Coronary artery (tissue), 2 donors: ENCODE measurements at places on chromosomes 1 and 21.

GRCh38 chr1:204041232-204041767 lies 31.6 kb upstream of the SOX13 start:
- DNase-seq = no peak

GRCh38 chr1:12172042-12172851 lies 5.5 kb downstream of the TNFRSF1B start:
- no peak for DNase-seq

- no peak for DNase-seq
Observed at GRCh38 chr21:35643176-35643575, 417.1 kb downstream of the SETD4 start.

DNA sequence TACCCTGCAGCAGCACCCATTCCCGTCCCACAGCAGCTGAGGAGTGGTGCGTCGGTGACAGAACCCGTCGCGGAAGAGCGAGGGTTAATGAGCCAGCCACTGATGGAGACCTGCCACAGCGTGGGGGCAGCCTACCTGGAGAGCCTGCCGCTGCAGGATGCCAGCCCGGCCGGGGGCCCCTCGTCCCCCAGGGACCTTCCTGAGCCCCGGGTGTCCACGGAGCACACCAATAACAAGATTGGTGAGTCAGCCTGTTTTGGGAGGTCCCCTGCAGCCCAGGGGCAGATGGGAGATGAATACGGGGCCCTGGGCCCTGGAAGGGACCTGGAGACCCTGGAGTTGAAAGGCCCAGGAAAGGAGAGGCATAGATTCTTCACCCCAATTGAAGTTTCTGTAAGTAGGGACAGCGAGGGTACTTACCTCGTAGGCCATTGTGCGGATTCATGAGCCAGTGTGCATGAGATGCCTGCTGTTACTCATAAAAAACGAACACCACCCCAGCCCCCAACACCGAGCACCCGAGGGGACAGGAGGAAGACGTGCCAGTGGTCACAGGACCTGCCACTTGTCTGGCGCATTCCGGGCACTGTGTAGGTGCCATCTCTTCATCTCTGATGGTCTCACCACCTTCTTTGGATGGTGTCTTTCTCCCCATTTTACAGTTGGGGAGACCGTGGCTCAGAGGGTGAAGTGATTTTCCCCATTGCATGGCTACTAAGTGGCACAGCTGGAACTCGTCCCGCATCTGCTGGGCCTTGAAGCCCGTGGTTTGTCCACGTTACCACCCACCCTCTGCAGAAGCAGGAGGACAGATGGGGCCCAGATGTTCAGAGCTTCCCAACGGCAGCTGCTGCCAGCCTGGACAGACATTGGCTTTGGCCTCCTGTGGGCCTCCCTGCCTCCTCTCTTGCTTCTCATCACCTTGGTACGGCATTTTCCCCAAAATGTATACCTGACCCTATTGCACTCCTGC lies 28.3 kb upstream of the TNFRSF1B start:
- peak; percentile 68 for DNase-seq

GRCh38 chr1:57013522-57013921 lies 47.7 kb upstream of the C8B start:
- DNase-seq = no peak

- no peak for DNase-seq
Observed at GRCh38 chr1:153774026-153774595, 1.1 kb upstream of the SLC27A3 start.

DNA sequence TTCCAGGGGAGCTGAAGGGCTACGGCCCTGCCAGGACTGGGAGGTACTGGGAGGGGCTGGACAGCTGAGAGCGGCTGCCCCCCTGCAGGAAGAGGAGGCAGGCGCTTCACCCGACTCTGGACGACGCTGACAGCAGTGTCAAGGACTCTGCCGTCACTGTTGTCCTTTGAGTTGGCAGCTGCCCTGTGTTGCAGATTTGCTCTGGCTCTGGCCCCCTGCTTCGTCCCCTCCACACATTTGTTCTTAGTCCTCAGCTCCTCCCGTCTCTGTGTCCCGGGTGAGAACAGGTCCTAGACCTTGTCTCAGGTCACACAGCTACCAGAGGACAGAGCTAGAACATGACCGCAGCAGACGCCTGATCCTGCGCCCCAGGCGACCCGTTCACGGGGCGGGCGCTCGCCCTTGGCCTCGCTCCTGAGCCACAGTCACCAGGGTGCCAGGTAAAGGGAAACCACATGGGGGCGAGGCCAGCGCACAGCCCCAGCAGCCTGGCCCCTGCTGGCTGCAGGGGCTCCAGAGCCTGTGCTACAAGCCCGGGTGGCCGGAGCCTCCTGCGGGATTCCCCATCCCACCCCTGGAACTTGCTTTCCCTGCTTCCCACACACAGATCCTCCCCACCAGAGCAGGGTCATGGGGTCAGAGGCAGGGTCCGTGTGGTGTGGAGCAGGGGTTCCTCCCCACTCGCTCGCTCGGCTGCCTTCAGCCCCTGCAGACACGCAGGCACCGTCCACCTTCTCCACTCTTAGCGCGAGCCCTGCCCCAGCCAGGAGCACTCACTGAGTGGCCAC lies 10.7 kb upstream of the NPHP4 start:
- DNase-seq = no peak

DNA sequence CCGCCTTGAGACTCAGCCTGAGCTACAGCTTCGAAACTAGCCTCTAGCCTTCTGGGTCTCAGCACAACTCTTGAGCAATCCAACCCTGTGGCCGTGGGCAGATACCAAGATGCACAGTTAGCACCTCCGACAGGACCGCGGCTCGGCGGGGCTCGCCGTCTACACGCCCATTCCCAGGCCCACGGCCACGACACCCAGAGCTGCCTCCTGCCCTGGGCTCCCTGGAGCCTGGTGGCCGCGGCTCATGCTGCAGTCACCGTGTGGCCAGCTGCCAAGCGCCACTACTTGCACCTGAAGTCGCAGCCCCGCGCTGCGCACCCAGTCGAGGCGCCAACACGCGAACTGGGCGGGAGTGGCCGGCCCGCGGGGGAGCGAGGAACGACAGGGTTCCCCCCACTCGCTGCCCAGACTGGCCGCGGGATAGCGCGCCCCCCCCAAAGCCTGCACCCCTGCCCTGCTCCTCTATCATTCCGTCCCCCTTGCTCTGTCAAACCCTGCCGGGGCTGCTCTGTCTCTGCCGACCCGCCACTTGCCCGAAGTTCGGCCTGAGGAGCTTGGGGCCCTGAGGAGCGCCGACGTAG lies 729 bp upstream of the CDCA8 start:
- DNase-seq = peak; percentile 76

DNA sequence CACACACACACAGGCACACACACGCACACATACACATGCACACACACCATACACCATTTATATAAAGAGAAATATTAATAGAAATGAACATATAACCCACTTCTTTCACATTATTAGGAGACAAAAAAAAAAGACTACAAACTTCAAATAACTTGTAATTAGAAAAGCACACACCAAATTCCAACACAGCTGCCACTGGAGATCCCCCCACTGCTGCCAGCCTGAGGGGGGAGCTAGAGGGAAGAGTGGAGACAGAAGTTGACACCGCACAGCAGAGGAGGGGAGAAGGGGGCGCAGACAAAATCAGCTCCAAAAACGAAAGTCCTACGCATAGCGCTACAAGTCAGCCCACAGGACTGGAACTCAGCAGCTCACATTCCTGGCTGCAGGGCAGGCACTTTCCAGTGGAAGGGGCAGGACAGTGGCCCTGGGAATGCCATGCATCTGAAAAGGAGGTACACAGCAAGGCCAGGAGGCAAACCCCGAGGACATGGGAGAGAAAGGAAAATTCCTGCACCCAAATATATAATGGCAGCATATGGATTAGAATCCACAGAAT lies 36.5 kb downstream of the LGALS8 start:
- no peak for DNase-seq

DNA sequence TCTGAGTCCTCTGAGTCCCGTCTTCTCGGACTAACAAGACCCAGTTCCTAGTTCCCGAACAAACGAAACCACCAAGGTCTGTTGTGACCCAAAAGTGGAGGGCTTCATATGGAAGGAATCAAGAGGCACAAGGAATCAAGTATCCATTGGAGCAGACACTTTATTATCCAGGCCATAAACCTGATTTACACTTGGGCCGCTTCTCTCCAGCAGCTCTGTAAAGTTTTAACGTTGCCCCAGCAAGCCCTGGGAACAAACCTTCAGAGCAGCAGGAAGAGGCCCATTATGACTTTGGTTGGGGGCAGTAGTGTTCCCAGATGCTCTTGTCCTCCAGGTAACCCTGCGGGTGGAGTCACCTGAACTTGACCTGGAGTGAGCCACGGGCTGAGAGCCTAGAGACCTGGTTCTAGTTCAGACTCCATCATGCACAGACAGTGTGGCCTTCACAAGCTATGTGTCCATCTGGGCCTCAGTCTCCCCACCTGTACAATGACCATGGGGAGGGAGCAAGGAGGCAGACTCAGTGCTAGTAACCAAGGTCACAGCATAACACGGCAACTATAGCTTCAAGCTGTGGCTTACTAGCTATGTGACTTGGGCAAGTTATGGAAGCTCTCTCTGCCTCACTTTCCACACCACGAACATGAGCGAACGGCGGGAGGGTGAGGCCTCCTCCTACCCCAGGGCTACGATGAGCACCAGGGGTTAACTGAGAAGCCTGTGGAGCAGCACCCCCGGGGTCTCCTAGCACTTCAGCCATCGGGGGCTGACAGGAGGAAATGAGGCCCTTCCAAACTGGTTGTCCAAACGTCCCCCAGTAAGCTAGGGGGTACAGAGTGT lies 95.7 kb downstream of the GLIS1 start:
- DNase-seq = peak; percentile 36

DNA sequence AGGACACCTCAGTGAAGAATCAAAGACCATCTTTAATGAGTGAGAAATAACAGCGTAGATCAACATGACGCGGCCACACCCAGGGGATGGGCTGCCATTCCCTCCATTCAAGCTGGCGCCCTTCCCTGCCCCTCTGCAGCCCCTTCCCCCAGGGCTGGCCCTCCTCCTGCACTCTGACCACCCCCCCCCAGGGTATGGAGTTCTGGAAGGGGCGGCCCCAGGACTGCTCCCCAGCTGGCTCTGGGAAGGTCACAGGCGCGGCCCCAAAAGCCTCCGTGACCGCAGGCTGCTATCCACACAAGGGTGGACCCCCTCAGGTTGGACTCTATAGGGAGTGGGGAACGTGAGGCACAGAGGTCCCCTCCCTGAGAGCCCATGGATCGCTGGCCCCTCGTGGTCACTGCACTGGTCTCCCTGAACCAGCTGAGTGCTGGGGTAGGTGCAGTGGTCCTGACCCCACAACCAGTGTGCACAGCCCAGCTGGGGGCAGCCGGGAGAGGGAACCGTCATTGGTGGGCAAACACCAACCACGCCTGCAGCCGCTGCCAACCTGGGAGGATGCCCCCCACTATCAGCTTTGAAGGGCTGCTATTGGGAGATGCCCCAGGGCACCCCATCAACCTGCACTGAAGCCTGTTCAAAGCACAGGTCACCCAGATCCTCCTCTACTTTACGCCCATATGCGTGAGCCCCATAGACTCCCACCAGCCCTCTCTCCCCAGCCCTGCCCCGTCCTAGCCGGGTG lies 16.1 kb upstream of the GPR153 start:
- DNase-seq = no peak

- no peak for DNase-seq
Observed at GRCh38 chr1:170316270-170316669, 170.5 kb downstream of the NTMT2 start.

DNA sequence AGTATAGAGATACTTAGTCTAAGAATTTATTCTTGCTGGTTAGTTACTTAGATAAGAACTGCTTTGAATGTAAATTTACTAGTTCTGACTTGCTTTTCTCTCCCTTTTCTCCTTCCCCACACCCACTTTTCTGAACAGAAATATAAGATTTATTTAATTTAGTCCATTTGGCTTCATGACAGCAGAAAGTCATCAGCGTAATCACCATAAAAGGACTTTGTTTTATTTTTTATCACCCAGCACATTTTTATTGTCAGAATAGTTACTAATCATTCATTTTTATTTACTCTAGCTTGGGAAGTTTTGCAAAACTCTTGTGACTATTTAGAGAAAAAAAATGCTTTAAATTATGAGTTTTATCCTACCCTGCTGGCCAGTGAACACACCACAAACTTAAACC lies 197.2 kb downstream of the CHRM3 start:
- DNase-seq = no peak

GRCh38 chr1:5393603-5394002 lies 598.6 kb downstream of the NPHP4 start:
- DNase-seq = no peak

DNA sequence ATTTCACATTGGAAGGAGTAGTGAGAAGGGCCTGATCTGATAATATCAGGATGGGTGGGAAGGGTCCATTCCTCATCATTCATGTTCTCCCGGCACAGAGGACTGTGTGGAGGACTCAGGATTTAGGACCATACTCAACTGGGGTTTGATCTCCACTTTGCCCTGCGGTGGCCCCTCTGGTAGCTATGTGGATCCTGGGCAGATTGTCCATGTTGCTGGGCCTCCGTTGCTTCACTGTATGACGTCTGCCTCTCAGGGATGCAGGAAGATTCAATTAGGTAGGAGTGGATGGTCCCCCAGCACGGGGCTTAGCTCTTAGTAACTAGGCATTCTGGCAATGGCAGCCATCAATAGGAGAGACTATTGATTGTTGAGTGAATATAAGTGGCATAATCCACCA lies 2.3 kb downstream of the ETS2 start:
- no peak for DNase-seq

- no peak for DNase-seq
Observed at GRCh38 chr1:43214501-43215444, 42.6 kb downstream of the CFAP57 start.

- no peak for DNase-seq
Observed at GRCh38 chr1:28926629-28927265, 12.4 kb downstream of the EPB41 start.

- DNase-seq = no peak
Observed at GRCh38 chr1:235262539-235262938, 65.4 kb downstream of the ARID4B start.

DNA sequence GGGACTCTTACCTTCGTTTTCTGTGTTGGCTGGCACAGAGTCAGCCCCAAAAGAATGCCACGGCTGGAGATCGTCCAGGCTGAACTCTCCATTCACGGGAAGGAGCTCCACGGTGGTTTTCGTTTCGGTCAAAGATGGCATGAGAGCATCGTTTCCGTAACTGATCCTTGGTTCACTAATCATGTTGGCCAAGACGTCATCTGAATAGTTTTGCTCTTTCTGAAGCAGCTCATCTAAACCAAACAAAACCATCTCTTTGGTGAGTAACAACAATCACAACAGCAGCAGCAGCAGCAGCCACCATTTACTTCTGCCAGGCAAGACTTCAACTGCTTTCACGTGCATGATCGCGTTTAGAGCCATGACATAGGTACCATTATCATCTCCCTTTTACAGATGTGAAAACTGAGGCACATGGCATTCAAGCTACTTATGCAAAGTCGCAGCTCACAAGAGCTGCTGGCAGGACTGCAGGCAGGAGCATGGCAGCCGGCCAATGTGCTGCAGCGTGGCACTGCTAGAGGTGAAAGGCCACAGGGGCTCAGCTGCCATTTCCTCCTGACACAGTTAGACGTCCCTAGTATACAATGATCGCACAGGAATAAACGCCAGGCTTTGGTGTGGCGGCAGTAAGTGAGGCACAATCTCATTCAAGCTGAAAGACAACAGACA lies 177.1 kb downstream of the GABPA start:
- DNase-seq = no peak

DNA sequence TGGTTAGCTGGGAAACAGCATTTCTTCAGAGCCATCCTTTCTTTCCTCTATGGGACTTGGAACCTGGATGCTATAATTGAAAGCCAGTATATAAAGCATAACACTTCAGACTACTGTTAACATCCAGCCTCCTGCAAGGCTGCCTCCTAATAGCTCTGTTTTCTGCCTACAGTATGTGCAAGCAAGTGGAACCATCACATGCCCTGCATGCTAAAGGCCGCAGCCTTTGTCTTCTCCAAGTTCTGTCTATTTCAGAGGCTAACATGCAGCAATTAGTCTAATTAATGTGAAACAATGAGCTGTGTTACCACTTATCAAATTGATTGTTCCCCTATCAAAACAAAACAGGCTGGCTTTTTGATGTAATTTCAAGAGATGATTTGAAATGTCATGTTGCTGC lies 82.7 kb upstream of the ESRRG start:
- DNase-seq = no peak
